ENCODE measurements at places on chromosomes 7 and 10.

GRCh38 chr7:111554086-111554485 is 8.2 kb downstream of the IMMP2L start:
- no peak for DNase-seq

DNA sequence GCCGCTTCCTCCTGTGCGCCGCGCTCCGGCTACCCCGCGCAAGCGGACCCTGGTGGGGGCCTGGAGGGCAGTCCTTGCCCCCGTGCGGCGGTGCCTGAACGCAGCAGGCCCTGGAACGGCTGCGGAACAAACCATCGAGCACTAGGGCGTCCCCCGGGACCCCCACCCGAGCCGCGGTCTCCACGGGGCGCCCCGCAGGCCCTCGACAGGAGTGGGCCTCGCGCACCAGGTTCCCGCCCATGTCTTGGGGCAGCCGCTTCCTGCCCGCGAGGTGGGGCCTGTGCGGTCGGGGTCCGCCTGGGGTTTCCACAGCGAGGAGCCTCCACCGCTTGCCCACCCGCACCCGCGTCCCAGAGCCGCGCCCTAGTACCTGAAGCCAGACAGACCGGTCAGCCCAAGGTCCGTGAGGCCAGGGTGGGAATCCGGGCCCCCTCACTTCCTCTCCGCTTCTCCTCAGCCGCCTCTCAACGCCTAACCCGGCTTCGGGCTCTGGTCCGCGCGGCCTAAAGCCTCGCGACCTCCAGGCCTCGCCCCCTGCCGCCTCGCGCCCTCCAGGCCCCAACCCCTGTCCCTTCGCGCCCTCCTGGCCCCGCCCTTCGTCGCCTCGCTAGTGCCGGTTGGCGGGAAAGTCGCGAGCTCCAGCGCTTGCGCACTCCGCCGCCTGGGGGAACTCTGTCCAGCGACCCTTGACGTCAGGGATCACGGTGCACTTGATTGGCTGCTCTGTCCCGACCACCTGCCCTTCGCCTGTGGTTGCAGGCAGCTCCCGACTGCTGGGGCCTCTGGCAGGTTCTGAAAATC is 7.0 kb upstream of the GBX1 start:
- DNase-seq, result no peak

GRCh38 chr10:125159932-125160855 is at the start of gene CTBP2:
TSS of gene CTBP2 (minus strand) at chr10:125160563.
- no peak for DNase-seq

GRCh38 chr7:114086914-114087652 is 168.3 kb upstream of the PPP1R3A start:
- no peak for DNase-seq

DNA sequence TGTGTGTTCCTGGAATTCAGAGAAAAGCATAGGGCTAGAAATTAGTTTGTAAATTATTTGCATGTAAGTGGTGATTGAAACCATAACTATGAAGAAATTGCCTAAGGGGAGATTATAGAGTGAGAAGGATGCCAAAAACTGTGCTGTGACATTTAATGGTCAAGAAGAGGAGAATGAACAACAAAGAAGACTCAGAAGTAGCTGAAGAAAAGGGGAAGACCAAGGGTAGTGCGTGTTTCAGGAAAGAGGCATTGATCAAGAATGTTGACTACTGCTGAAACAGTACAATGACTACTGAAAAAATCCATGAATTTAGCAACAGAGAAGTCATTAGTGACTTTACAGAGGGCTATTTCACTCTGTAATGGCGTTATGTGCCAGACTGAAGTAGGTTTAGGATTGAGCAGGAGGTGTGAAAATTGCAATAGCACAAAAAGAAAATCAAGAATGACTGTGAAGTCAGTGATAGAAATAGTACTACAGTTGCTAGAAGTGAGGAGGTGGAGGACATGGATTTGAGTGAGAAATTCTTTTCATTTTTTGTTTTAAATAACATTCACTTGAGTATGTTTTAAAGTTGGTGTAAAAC is 28.9 kb upstream of the SAMD9L start:
- DNase-seq, result no peak

- DNase-seq, result no peak
Observed at GRCh38 chr7:46515844-46516590, 594.9 kb upstream of the IGFBP3 start.

GRCh38 chr10:87961314-87961713 is 97.9 kb downstream of the PTEN start:
- no peak for DNase-seq

DNA sequence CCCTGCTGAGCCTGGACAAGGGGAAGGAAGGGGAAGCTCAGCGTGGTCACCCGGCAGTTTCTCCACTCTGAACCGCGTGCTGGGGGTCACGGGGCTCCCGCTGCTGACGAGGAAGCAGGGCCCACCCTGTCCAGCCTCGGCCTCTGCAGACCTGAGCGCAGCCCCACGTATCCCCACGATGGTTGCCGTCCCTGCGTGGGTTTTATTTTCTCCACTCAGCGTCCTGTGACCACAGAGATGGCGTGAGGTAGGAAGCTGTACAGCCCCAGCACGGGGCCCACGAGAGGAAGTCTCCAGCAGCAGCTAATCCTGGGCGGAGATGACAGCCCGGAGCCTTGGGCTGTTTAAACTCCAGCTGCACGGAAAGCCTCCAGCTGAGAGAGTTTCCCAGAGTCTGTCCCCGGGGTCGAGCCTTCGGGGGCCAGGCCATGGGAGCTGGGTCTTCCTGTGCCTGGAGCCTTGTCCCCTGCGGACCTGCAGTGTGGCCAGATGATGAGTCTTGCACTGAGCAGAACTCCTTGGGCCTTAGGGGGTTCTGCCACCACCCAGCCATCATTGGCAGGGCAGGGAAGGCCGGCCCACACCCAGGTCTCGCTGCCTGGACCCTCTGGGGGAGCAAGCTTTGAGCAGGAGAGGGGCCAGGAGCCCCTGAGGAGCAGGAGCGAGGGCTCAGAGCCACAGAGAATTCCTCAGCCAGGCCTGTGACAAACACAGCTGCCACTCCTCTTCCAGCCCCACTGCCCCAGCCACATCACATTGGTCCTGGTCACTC is 72.8 kb upstream of the FAM20C start:
- no peak for DNase-seq

GRCh38 chr7:91913612-91914011 is 27.1 kb upstream of the AKAP9 start:
- no peak for DNase-seq

- no peak for DNase-seq
Observed at GRCh38 chr10:126021833-126022500, 125.6 kb downstream of the FANK1 start.

DNA sequence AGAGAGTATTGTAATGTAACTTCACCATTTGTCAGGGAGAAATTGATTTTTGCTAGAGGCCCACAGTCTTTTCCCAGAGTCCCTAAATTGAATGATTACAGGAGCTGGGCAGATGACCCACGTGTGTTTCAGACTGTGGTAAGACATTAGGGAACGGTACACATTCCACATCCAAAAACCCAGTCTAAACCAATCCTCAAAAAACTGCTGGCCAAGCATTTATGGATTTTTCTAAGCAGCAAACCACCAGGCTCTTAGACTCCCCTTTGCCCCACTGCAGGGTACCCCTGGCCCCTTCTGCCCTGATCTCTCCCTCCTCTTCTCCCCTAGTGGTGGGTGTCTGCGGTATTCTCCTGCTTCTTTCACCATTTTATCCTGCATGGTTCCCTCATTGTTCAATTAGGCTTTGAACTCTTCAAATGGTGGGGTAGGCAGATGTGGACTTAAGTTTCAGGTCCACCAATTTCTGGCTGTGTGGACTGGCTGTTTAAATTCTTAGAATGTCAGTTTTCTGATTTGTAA is 135.5 kb upstream of the SORCS3 start:
- DNase-seq, result no peak

- DNase-seq, result no peak
Observed at GRCh38 chr7:9671979-9672917, 1238.8 kb downstream of the NXPH1 start.

Data from stimulated activated CD4-positive, alpha-beta T cell treated with anti-CD3 and anti-CD28 coated beads, Interleukin-2, amount 100 ng/mL, for 4 hours (primary cell).